ENCODE measurements at places on chromosomes 7 and 10.

GRCh38 chr10:50636618-50637579, 13.1 kb upstream of the SGMS1 start:
- no peak for DNase-seq

GRCh38 chr10:116808706-116809105, 40.6 kb upstream of the ENO4 start:
- DNase-seq = no peak

GRCh38 chr10:90805206-90805605, 52.6 kb downstream of the HTR7 start:
- no peak for DNase-seq

DNA sequence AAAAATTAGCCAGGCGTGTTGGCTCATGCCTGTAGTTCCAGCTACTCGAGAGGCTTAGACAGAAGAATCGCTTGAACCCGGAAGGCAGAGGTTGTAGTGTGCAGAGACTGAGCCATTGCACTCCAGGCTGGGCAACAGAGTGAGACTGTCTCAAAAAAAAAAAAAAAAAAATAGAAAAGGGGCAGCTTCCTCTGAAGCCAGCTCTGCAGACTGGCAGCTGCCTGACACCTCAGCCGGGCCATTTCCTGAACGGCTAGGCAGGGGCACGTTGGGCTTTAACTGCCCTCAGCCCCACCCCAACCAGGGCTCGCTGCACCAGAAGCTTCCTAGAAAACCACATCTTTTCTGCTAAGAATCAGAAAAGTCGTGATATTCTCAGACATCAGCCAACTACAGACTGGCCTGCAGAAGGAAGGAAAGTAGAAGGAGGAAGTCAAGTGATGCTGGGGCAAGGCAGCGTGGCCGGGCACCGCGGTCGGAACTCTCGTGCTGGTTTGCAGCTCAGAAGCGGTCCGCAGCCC, 38.0 kb downstream of the PRKAG2 start:
- no peak for DNase-seq

GRCh38 chr7:18566829-18567228, 71.3 kb downstream of the HDAC9 start:
- no peak for DNase-seq

- no peak for DNase-seq
Observed at GRCh38 chr7:16129431-16130110, 291.8 kb downstream of the CRPPA start.

DNA sequence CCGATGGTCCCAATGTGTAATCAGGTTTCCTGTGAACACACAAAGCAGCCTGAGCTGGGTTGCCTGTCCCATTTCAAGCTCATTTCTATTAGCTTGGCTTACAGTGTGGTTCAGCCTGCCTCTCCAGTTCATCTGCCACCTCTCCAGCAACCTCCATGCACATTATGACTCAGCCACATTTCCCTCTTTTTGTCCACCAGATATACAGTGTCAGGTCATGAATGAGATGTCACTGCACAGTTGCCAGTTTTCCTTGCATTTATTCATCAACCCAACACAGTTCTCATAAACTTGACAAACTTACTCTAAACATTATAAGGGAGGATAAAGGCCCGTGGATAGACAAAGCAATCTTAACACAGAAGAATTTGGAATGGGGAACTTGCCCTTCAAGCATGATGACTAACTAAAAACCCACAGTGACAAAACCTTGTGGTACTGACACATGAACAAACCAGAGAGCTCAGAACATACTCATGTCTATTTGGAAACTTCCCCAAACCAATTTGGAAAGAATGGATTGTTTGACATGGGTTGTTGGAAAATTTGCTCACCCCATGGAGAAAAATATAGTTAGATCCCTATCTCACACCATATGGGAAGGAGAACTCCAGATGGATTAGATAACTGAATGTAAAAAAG, 2.5 kb upstream of the CFAP58 start:
- no peak for DNase-seq

DNA sequence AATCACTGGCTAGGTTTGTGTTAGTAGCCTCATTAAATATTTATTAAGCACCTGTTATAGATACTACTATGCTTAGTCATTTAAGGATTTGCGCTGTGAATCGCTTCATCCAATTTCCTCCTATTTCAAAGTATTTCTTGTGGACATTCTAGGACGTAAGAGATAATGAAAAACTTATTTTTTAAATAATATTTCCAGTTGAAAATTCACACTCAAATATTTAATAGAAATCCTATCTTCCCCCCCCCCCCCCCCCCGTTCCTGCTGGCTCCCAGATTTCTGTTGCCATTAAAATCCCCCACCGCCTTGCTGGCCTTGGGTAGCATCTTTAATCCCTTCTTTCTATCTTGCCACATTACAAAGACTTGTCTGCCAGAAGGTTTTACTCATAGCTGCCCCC, 6.0 kb downstream of the INSYN2A start:
- no peak for DNase-seq

GRCh38 chr7:138292951-138293350, 167.1 kb upstream of the TRIM24 start:
- DNase-seq = no peak

- DNase-seq = no peak
Observed at GRCh38 chr10:76319661-76320060, 888.2 kb downstream of the LRMDA start.

DNA sequence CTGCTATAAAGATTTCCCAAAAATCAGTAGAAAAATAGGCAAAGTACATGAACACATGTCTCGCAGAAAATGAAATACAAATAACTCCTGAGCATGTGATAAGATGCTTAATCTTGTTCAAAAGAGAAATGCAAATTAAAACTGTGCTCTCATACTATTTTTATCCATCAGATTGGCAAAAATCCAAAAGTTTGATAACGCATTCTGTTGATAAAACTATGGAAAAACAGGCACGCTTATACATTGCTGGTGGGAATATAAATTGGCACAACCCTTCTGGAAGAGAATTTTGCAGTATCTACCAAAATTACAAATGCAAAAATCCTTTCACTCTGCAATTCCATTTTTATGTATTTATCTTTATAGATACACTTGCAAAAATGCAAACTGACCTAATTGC, 315.0 kb downstream of the GRID1 start:
- no peak for DNase-seq

- DNase-seq = peak; percentile 38
Observed at GRCh38 chr10:119079599-119080520, 757 bp downstream of the EIF3A start.

GRCh38 chr10:77029777-77030717, 607.6 kb downstream of the KCNMA1 start:
- no peak for DNase-seq

DNA sequence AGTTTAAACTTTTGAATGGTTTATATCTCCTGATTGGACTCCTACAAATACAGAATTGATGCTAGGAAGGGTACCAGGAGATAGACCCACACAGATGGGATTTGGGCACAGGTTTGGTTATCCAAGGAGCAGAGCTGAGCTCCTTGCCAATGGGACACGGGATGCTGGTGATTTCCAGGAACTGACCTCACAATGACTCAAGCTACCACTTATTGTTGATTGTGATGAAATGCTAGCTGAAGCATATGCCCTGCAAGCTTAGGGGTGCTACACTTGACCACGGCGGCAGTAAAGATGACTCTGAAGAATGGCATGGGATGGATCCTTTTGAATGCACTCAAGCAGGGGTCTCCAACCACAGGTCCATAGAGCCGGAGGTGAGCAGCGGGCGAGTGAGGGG, 45.5 kb upstream of the VKORC1L1 start:
- DNase-seq = no peak

DNA sequence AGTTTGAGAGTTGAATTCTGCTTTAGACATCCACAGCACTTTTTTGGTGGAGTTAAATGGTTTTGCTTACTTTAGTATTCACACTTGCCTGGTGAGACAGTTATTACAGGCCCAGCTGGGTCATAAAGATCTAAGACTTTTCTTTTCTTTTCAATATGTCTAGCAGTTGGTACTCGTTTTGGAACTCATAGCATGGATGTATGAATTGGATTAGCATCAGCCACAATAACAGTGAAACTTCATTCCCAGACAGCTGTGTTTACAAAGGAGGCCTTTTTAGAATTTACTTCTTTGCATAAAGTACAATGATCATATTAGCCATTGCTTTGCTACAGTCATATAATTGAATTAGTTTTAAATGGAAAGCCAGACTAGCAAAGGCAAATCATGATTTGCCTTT, 168.4 kb upstream of the DKK1 start:
- DNase-seq = no peak

DNA sequence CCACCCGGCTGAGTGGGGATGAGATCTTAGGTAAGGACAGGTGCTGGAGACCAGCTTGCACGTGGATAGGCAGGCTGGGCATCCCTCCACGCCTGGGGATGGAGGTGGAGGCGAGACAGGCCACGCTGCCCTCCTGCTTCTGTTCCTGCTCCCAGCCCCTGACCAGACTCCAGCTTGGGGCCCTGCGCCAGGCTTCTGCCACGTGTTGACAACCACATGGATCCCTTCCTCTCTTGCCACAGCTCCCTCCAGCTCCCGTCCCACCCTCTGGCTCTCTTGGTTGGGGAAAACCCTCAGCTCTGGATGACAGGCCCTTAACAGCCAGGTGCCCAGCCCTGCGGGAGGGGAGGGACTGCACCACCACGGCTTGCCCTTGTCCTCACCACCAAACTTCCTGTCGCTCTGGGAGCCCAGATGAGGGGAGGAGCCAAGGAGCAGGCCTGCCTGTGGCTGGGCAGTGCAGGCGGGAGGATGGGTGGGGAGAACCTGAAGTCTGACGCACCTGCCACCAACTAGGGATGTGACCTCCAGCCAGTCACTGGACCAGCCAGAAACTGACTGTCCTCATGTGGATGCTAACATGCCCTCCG, 36.0 kb downstream of the KCNH2 start:
- DNase-seq = peak; percentile 25

GRCh38 chr7:88169717-88170320, 50.0 kb downstream of the SRI start:
- DNase-seq = no peak

GRCh38 chr7:153034791-153035190, 275.2 kb downstream of the ACTR3B start:
- no peak for DNase-seq

GRCh38 chr7:141460781-141461715, 90.2 kb upstream of the AGK start:
- DNase-seq = no peak

- no peak for DNase-seq
Observed at GRCh38 chr7:108724251-108725100, 154.8 kb downstream of the DNAJB9 start.

DNA sequence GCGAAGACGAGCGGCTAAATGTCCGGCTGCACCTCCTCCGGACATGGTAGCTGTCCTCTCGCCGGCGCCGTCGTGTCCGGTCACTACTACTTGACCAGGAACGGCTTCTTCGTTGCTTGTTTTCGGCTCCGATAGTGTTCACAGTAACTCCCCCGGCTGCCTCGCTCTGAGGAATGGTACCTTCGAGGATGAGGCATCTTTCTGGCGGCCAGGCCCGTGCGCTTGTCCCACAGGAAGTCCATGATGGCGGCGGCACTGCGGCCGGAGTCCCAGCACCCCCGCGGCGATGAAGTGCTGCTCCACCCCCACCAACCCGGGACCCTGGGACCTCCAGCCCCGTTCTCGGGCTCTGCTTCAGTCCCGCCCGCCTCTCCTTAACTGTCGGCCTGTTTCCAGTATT, 11.0 kb upstream of the CCDC126 start:
- no peak for DNase-seq

- DNase-seq = no peak
Observed at GRCh38 chr10:119138346-119139306, 26.9 kb downstream of the SFXN4 start.

DNA sequence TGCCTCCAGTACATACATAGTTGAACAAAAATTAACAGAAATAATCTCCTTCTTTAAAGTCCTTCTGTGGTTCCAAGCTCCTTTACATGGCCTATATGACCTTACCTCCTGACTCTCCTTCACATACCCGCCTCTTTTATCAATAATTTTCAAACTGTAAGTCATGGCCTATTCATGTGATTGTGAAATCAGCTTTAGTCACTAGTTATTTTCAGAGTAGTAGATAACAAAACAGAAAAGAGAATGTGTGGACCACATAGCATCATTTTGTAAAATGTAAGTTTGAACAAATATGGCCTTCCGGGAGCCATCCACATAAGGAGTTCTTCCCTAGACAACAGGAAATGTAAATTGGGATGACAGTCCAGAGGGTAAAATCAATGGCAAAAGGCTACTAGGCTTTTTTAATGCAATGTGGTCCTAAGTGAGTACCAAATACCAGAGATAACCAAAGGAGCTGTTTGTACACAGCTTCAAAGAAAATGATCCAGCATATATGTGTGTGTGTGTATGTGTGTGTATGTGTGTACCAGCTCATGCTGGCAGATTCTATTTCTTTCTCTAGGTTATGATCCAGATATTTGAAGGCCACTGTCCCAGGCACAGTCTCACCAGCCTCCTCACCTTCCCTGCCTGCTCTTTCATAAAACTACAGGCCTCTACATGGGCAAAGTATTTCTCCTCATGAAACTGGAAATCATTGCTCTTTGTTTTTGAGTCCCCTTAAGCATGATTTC, 12.3 kb upstream of the FAM133B start:
- no peak for DNase-seq

DNA sequence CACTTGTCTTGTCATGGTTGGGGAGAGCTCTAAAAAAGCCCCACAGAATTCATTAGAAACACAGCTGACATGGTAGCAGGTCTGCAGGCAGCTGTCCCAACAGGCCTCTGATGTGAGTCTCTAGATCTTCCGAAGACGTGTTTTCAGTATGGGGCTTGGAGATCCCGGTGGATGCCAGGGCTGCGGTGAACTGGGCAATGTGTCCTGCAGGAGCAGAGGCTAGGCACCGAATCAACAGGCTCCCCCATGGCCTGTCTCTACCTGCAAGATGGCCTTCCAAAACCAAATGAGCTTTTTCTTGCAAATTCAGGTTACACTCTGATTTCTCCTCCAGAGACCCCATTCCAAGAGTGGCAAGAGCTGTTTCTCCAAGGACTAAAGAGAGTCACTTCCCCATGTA, 2.9 kb downstream of the CPXM2 start:
- no peak for DNase-seq

- no peak for DNase-seq
Observed at GRCh38 chr7:11750191-11750590, 81.8 kb downstream of the THSD7A start.

- no peak for DNase-seq
Observed at GRCh38 chr7:46565253-46566096, 644.4 kb upstream of the IGFBP3 start.

GRCh38 chr10:76080991-76081390, 649.6 kb downstream of the LRMDA start:
- DNase-seq = no peak

DNA sequence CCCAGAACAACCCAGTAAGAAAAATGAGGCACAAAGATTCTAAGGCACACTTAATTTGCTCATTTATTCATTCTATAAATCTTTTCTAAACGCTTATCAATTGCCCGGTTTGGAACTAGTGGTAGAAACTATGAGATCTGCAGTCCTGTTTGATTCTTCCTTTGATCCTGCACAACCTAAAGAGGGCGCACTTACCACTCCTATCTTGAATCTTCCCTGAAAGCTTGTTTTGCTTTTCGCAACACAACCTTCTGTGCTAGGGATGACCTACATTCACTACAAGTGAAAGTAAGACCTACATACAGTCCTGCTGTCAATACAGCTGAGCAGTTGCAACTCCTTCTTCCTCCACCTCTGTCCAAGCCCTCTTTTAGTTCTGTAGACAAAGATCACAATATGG, 12.6 kb upstream of the ARL4A start:
- DNase-seq = no peak

Measured in activated T-helper 1 cell treated with anti-CD3 and anti-CD28 coated beads, Interleukin-2, amount 50 U/mL, for 16 hours (primary cell).